ENCODE measurements at places on chromosomes 7 and 10.

GRCh38 chr7:120794106-120794729 lies 63.7 kb downstream of the TSPAN12 start:
- DNase-seq = no peak

- DNase-seq = no peak
Observed at GRCh38 chr7:45219130-45219529, 61.5 kb downstream of the RAMP3 start.

GRCh38 chr10:69091143-69091651 lies 3.3 kb downstream of the SRGN start:
- DNase-seq = no peak

- DNase-seq = no peak
Observed at GRCh38 chr7:133829336-133829897, 297.7 kb upstream of the LRGUK start.

DNA sequence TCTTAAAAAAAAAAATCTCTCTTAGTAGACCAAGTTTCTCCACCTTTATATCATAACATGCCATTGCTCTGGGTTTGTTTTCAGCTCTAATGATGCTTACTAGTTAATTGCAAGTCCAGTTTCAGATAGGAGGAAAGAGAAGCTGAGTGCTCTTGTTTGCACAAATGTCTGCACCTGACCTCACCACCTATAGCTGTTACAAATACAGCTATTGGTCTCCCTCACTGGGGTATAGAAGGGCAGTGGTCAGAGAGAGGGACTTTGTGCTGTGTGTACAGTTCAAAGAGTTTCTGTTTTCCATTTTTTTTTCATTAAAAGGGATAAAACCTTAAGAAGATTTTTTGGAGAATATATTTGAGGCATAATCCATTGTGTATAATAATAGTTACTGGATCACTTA lies 52.7 kb downstream of the TAS2R16 start:
- no peak for DNase-seq

GRCh38 chr10:110488940-110489339 lies 8.8 kb upstream of the DUSP5 start:
- no peak for DNase-seq

DNA sequence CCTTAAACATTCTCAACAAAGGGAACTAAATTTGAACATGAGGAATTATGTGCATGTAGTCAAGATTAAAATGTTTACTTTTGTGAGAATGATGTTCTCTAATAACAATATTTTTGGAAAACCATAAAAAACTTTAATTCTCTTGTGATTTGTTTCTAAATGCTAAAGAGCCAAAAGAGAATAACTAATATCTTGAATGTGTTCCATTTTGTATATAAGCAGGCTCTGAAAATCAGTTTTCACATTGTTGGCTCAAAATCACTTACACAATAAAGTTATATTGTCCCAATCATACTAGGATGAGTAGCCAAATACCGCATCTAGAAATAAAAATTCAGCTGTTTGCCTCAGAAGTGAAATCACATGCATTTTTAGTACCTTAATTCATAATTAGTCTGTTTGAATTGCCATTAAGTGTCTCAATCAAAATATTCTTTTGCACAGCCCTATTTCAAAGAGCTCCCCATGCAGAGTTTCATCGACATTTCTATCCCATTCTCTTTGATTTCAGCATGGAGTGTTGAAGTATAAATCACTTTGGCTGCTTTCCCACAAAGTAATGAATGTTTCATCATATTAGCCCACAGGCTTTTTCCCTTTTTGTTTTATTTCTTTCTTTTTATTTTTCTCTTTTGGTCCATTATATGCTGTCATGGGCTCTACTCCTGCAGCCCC lies 420.3 kb upstream of the POM121L12 start:
- no peak for DNase-seq

- DNase-seq = no peak
Observed at GRCh38 chr10:122172361-122173008, 98.6 kb upstream of the BTBD16 start.

DNA sequence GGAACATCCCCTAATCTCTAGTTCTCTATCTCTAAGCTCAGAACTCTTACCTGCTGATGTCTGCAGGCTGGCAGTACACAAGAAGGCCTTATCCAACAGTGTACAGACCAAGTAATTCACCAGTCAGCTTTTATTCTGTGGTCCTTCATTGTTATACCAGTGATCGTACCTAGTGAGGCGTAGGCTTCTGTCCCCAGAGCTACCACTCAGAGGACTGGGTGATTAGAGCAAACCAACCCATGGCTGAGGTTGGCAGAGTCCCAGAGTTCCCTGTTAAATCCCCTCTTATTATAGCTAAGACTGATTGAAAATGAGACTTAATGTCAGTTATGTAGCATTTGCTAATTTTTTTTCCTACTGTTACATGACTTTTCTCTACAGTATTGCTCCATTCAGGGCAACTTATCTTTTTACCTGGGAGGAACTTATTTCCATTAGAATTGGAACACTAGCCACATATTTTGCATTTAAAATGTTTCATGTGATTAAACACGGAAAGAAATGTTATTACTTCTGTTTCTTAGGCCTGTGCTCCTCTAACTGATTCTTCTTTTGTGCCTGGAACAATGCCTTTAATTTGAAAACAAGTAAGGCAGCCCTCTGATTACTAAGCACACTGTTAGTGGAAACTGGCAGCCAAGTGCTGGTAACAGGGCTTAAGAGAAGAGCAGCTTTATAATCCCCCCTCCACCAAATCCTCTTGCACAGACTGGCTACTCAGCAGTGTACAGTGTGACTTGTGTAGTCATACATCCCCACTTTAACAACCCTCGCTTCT lies 127.2 kb downstream of the LRRC4 start:
- DNase-seq = no peak

GRCh38 chr10:50033481-50033880 lies 34.3 kb upstream of the WASHC2A start:
- DNase-seq = no peak

- no peak for DNase-seq
Observed at GRCh38 chr7:117096330-117096729, 143.0 kb downstream of the ST7 start.

- no peak for DNase-seq
Observed at GRCh38 chr10:102140218-102140617, 7.4 kb downstream of the PPRC1 start.

DNA sequence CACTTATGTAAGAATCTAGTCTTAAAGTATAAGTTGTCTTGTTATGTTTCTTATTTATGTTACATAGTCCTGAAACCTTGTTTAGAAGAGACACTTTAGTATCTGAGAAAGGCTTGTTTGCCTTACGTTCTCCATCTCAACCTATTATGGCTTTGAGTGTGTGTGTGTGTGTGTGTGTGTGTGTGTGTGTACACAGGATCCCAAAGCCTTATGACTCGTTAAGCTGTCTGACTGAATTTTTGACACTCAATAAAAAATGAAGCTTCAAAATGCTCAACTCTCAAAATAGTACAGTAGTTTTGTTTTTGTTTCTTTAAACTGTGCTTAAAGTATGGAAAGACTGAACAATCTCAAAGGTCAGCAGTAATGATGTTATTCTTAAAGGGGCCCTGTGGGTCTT lies 18.0 kb downstream of the CALU start:
- DNase-seq = no peak

GRCh38 chr7:135386181-135386580 lies 123.7 kb downstream of the CNOT4 start:
- no peak for DNase-seq

- DNase-seq = no peak
Observed at GRCh38 chr10:122115874-122116273, 126.9 kb downstream of the TACC2 start.

DNA sequence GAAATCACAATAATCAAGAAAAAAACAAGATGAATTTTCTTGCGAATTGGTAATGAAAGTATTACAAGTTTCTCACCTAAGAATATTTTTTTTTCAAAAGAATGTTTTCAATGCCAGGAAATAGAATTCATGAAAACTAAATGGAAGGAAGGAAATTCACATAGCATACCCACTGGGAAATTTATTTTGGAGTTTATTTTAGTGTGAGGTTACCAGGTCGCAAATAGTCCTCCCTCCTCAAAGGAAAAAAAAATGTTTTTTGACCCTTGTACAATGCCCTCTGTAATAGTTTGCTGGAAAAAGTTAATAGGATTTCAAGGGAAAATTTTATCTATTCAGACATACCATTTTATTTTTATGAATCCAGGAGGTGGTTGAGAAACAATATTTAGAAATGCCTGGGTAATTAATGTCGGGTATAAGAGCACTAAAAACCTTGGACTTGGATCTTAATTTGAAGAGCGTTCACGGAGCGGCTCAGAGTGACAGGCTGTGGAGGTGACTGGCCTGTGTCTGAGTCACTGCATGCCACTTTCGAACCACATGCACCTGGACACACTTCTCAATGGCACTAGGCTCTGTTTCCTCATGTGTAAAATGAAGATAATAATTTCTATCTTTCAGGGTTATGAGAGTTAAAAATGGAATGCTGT lies 28.2 kb downstream of the CUBN start:
- no peak for DNase-seq

GRCh38 chr10:3668276-3668965 lies 116.6 kb downstream of the KLF6 start:
- no peak for DNase-seq

DNA sequence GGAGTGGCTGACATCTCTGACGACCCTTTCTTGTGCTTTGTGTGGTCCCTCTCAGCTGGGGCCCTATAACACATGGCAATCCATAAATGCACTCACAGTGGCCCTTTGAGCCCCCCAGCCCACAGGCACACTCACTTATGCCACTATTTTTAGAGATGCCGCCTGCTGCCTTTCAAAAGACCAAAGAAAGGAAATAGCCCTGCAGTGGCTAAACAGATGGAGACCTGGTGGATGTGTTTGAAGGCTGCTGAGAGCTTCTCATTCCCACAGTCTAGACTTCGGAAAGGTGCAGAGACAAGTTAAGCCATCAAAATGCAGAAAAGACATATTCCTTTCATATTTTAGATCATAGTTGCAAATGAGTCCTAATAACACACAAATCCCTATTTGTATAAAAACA lies 42.0 kb upstream of the PDZD8 start:
- DNase-seq = no peak

DNA sequence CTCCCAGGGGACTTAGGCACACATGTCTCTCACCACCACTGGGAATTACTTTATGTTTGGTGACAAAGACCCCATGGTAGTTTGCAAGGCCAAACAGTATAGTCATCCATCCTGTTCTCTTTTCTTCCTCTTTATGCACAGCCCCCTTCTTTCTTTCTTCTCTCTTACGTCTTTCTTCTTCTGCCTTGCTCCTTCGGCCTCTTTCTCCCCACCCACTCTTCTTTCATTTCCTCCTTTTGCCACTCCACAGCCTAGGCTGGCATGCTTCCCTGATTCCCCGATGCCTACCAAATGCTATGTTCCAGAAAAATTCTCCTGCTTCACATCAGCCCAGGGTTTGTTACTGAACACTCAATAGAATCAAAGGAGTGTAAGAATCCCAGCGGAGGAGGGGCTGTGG lies 62.4 kb upstream of the MKLN1 start:
- no peak for DNase-seq

DNA sequence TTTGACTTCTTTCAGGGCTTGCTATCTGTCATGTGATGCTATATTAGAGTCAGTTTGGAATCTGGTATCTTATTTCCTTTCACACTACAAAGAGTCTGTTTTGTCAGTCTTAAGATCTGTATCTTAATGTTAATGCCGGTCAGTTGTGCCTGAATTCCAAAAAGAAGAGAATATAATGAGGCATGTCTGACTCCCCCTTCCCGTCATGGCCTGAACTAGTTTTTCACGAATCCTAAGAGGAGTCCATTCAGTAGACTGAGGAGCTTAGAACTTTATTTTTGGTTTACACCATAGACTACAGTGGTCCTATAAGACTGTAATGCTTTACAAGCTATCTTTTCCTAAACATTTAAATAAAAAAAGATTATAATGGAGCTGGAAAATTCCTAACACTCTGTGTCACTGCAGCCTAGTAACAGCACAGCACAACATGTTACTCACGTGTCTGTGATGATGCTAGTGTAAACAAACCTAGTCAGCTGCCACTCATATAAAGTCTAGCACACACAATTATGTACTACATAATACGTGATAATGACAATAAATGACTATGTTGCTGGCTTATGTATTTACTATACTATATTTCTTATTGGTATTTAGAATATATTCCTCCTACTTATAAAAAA lies 50.6 kb downstream of the VPS41 start:
- no peak for DNase-seq

DNA sequence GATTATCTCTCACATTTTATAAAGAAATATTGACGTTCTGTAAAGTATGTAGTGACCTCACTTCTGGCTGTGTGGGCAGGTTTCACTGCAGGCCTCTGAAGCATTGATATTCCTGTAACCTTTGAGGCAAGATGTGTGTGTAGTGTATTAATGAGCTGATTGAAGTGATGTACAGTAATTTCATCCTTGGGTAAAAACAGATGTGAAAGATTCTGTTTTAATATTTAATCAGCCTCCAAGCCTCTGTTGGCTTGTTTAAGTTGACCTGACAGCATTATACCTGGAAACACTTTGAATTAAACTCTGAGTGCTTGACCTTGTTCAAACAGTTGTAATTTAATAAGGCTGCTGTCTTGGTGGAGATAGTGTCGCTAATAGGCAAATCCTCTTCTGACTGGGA lies 74.9 kb downstream of the KAT6B start:
- no peak for DNase-seq

- DNase-seq = no peak
Observed at GRCh38 chr10:75645704-75646103, 214.3 kb downstream of the LRMDA start.
